ENCODE measurements at places on chromosomes 5 and 9.
A peak's percentile ranks its signal among the peaks of the same experiment; 100 is the strongest.

DNA sequence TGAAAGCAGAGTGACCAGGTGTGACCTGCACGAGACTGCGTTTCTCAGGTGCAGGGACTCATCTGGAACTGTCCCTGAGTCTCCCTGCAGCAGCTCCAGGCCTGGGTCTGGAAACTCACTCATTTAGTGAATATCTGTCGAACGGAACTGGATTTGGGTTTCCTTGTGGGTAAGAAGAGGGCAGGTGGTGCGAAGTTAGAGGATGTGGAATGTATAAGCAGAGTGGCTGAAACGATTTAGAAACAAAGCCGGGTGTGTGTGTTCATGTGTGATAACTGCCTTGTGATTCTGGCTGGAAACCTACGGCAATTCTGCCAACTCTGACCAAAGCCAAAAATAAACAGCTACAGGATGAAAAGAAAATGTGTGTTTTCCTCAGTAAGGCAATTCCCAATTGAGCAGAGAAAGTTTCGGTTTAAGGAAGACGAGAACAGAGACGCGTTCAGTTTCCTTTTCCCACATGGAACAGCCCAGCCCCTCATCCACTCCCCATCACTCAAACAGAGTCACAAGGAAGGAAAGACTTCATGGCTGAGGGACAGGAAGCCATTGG is 130.3 kb downstream of the NSG2 start:
- no peak for DNase-seq

DNA sequence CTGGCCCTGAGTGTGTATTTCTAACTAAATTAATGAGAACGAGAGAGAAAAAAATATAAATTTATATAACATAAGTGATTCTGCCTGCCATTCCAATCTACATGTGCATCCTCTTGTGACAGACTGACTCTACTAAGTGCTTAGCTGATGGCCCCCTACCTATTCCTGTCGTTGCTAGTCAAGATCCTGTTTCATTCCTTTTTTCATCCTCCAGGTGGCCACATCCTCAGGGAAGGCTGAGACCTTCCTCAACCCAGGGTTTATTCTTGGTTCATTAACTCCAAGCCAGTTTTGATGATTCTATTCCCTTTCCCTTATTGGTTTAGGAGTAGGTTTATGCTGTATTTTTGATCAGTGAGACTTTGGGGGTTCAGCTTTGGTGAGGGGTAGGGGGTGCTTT is 201.3 kb downstream of the C9orf152 start:
- no peak for DNase-seq

- DNase-seq = no peak
These were observed 220.2 kb upstream of the DMRT1 start for GRCh38 chr9:621201-621855.

- no peak for DNase-seq
These were observed 176.0 kb downstream of the MSX2 start for GRCh38 chr5:174900240-174900865.

DNA sequence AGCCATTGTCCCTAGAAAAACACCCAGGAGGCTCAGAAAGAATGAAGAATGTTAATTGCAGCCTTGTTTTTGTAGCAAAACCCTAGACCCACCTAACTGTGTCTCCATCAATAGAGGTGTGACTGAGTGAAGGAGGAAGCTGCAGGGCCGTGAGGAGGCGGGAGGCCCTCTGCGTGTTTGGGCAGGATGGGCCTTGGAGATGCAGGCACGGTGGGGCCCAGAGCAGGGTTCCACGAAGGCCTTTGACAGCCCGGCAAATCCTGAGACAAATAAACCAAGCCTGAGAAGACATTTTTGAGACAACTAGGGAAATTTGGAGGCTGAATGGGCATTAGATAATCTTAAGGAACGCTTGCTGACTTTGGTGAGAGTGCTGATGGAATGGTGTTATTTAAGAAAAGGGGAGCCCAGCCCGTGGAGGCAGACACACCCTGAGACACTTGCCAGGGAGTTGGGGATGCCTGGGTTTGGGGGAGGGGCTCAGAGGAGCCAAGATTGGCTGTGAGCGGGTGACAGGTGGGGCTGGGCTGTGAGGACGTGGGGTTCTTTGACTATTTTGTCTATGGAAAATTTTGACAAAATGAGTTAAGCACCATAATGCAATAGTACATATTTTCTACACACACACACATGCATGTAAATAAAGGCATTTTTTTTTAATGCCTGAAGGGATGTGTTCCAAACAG is 48.8 kb downstream of the BARX1 start:
- no peak for DNase-seq

GRCh38 chr5:132998556-132998955 is 27.8 kb downstream of the ZCCHC10 start:
- no peak for DNase-seq

DNA sequence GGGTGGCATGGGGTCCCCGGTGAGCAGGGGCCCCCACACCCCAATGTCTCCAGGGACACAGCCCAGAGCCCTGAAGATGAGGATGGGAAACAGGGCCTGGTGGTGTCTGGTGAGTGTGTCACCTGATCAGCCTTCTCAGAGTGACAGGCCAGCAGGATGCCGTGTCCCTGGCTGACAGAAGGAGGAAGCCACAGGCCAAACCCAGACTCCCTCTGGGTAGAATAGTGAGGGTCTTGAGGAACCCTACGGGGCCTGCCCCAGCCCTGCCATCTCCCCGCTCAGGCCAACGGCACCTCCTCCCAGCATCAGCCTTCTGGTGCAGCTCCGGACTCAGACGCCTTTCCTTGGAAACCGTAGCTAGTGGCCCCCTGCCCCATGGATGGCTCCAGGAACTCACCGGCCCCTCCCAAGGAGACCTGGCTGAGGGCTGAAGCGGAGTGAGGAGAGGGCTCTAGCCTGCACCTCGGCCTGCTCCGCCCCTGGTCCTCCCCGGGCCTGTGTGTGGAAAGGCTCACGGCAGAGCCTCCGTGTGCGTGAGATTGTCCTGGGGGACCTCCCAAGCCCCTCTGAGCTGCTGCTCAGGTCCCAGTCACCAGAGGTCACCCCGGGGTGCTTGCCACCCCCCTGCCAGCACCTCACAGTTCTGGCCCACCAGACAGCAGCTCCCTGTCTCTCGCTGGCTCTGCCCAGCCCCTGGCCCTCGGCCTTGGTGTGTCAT is 6.0 kb downstream of the RALGDS start:
- peak; percentile 48 for DNase-seq

- no peak for DNase-seq
These were observed 45.3 kb downstream of the SLC36A1 start for GRCh38 chr5:151492729-151493128.

GRCh38 chr9:111986035-111986556 is 89.5 kb downstream of the UGCG start:
- no peak for DNase-seq

- no peak for DNase-seq
These were observed 11.5 kb upstream of the CSNK1G3 start for GRCh38 chr5:123500471-123500870.

All from RWPE2 (cell line).